Heart left ventricle (tissue), 16 donors: ENCODE measurements at places on chromosomes 2 and 18. TPM values are rescaled to one million over a fixed set of nuclear protein-coding genes. Genes with fewer than 3 reads are reported as not detected.

GRCh38 chr2:120700659-120701058 lies 35.0 kb upstream of the GLI2 start:
- no peaks in the 10 kb centered on the region for H3K4me1 ChIP-seq
- H3K27me3 ChIP-seq = peaks cover 10% of the 10 kb centered on the region
- no peak for DNase-seq

DNA sequence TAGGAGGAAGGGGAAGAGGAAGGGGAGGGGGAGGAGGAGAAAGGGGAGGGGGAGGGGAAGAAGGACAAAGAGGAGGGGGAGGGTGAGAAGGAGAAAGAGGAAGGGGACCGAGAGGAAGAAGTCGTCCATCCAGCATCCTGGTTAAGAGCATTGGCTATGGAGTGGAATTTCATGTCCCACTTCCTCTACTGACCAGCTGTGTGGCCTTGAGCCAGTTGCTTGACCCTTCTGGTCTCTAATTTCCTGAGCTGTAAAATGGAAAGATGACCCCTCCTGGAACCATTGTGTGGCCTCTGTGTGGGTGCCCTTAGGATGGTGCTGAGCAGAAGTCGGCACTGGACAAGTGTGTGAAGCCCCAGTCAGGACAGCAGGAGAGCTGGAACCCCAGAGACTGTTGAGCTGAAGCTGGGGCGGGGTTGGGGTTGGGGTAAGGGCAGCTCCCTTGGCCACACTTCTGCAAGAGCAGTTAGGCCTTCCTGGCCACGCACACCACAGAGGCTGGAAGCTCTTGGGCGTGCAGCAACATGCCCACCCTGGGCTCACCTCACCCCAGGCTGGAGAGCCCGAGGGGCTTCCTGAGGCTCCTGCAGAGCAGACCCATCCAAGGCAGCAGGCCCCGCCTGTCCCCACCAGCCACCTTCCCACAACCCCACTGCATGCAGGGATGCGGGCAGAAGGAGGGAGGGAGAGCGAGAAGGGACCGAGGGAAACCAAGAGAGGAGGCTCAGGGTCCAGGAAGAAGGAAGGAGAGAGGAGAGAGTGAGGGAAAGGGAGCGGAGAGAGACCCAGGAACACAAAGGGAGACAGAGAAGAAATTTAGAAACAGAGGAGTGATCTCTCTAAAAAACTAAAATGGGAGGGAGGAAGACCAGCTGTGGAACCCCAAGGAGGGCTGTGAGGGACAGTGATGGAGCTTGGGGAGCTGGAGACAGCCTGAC lies 16.2 kb downstream of the ADRA2B start:
- no peaks in the 10 kb centered on the region for H3K27me3 ChIP-seq
- no peaks in the 10 kb centered on the region for H3K36me3 ChIP-seq
- peak; percentile 21 for DNase-seq

- no peaks in the 10 kb centered on the region for H3K4me1 ChIP-seq
- H3K36me3 ChIP-seq = no peaks in the 10 kb centered on the region
- no peak overlapping the region for H3K27ac ChIP-seq
- H3K4me3 ChIP-seq = no peak overlapping the region
Measured at GRCh38 chr18:27728659-27729058, 448.3 kb downstream of the CDH2 start.

Gene PPP1R1C
- polyA plus RNA-seq = 2.9 TPM

GRCh38 chr18:45201489-45201888 lies 413.8 kb upstream of the SLC14A2 start:
- no peaks in the 10 kb centered on the region for H3K36me3 ChIP-seq
- no peak overlapping the region for H3K27ac ChIP-seq
- no peaks in the 10 kb centered on the region for H3K4me1 ChIP-seq
- no peaks in the 10 kb centered on the region for H3K27me3 ChIP-seq

Gene SGPP2
- polyA plus RNA-seq = 13.6 TPM

- no peaks in the 10 kb centered on the region for H3K36me3 ChIP-seq
- H3K4me1 ChIP-seq = peaks cover 13% of the 10 kb centered on the region
- H3K27ac ChIP-seq = no peak overlapping the region
Measured at GRCh38 chr2:182349268-182349667, 77.6 kb downstream of the PDE1A start.

- H3K4me1 ChIP-seq = peaks cover 96% of the 10 kb centered on the region
- H3K4me3 ChIP-seq = no peak overlapping the region
- no peaks in the 10 kb centered on the region for H3K36me3 ChIP-seq
- H3K27me3 ChIP-seq = no peaks in the 10 kb centered on the region
Measured at GRCh38 chr2:223937535-223937934, 7.6 kb downstream of the WDFY1 start.

DNA sequence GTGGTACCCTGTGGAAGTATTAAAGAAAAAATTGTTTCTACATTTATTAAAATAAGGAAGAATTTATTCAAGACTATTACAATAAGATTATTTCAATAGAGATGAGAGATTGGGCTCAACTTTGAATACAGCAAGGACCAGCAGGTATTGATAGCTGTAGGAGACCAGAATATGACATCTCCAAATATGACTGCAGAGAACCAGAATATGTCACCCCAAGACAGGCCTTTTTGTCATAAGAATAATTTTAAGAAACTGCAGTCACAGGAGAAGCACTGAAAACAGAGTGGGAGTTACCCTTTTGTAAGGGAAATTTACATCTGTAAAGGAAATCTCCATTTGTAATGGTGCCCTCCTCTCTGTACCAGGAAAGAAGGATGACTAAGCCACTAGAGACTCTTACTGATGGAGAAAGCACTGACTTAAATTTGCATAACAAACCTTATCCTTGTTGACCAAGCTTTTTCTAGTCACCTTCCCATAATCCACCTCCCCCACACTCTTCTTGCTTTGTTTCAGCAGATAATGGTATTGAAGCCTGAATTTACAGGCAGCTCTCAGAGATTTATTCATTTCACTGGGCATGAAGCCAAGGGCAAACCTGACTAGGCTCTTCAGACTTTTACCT lies 145.1 kb upstream of the RMP24 start:
- no peak overlapping the region for H3K27ac ChIP-seq
- no peak for DNase-seq
- H3K4me1 ChIP-seq = no peaks in the 10 kb centered on the region
- no peak overlapping the region for H3K4me3 ChIP-seq
- H3K27me3 ChIP-seq = no peaks in the 10 kb centered on the region

- no peak overlapping the region for H3K27ac ChIP-seq
- H3K4me1 ChIP-seq = peaks cover 9% of the 10 kb centered on the region
- DNase-seq = no peak
- H3K36me3 ChIP-seq = peaks cover 84% of the 10 kb centered on the region
- H3K4me3 ChIP-seq = no peak overlapping the region
Measured at GRCh38 chr18:55262021-55262560, 302.8 kb upstream of the CCDC68 start.

- H3K36me3 ChIP-seq = no peaks in the 10 kb centered on the region
- no peaks in the 10 kb centered on the region for H3K4me1 ChIP-seq
- no peak overlapping the region for H3K4me3 ChIP-seq
- no peaks in the 10 kb centered on the region for H3K27me3 ChIP-seq
- H3K27ac ChIP-seq = no peak overlapping the region
Measured at GRCh38 chr2:198238429-198238828, 434.0 kb downstream of the PLCL1 start.

GRCh38 chr2:116416731-116417377 lies 1397.6 kb upstream of the DDX18 start:
- H3K27me3 ChIP-seq = no peaks in the 10 kb centered on the region
- H3K4me1 ChIP-seq = no peaks in the 10 kb centered on the region
- no peaks in the 10 kb centered on the region for H3K36me3 ChIP-seq
- DNase-seq = no peak
- H3K4me3 ChIP-seq = no peak overlapping the region
- H3K27ac ChIP-seq = no peak overlapping the region

Gene TRIM54
- polyA plus RNA-seq = 324 TPM

- H3K27me3 ChIP-seq = no peaks in the 10 kb centered on the region
- H3K4me1 ChIP-seq = no peaks in the 10 kb centered on the region
- H3K36me3 ChIP-seq = no peaks in the 10 kb centered on the region
- H3K27ac ChIP-seq = no peak overlapping the region
- no peak for DNase-seq
- no peak overlapping the region for H3K4me3 ChIP-seq
Measured at GRCh38 chr2:236529606-236530005, 40.0 kb upstream of the ACKR3 start.

DNA sequence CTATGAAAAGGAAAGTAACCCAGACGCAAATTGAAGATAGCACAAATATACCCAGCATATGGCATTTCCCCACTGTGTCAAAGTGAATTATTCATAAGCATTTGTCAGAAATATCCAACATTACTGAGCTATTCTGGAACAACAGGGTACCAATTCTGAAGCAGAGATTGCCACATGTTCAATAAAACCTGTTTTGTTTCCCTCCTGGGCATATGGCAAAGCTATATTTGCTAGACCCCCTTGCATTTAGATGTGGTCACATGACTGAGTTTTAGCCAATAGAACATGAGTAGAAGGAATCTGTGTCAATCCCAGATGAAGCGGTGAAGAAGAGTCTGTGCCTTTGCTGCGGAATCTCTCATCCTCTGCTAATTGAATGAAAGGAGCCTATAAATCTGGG lies 296.4 kb upstream of the DLGAP1 start:
- no peak overlapping the region for H3K27ac ChIP-seq
- H3K36me3 ChIP-seq = no peaks in the 10 kb centered on the region
- no peaks in the 10 kb centered on the region for H3K4me1 ChIP-seq
- no peaks in the 10 kb centered on the region for H3K27me3 ChIP-seq
- DNase-seq = no peak
- H3K4me3 ChIP-seq = no peak overlapping the region

DNA sequence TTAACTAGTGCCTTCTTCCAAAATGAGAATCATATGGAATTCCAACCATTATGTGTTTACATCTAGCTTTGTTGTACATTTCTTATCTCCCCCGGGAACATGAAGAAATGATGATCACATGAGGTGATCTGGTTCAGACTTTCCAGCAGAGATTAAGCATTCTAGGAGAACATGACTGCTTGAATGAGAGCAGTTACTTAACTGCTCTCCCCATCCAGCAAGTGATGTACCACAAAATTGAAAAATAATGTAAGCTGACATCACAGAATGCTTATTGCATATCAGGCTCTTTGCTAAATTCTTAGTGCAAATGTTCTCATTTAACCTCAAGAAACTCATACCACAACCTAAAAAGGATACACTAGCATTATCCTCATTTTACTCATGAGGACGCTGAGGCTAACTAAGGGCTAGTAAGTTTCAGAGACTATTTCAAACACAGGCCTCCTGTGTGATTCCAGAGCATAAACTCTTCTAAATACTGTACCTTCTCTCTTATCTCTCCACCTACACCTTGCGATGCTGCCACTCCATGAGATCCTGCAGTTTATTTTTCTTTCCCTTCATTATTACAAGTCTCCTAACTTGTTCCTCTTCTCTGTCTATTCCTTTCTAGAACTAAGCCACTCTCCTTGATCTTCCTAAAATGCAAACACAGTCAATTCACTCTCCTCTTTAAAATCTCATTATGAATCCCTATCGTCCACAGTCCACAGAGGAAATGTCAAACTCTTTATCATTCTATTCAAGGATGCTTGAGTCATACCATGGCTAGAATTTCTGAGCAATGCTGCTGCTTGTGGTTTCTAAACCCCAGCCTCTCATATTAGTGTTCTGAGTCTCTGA lies 1224.8 kb upstream of the ZEB2 start:
- H3K27ac ChIP-seq = peak overlapping the region; percentile 0
- H3K27me3 ChIP-seq = no peaks in the 10 kb centered on the region
- no peaks in the 10 kb centered on the region for H3K36me3 ChIP-seq
- H3K4me3 ChIP-seq = no peak overlapping the region
- H3K4me1 ChIP-seq = no peaks in the 10 kb centered on the region

DNA sequence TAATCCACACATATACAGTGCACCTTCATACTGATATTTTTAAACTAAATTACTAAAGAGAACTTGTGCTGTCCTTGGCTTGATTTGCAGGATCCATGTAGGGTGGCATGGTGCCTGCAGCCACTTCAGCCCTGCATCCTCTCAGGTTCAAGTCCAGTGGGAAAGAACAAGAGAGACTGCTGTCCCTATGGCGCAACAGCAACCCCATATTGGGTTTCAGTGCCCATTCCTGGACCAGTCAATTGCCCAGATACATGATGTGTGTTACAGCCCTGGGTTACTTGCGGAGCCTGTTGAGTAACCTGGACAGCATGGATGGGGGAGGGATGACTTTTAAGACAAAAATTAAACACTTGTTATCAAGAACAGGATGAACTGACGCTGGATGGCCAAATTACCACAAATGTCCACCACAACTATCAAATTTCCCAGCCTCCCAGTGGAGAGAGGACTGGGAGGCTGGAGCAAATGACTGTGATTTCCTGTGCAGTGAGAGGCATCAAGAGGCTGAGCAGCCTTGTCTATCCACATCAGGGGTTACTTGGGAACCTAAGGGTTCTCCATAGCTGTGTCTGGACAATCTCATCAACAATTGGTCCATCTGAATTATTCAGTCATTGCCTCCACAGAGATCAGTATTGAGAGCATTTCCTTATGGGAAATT lies 162.0 kb downstream of the CAPN13 start:
- peaks cover 20% of the 10 kb centered on the region for H3K36me3 ChIP-seq
- no peak overlapping the region for H3K4me3 ChIP-seq
- no peak for DNase-seq
- H3K27me3 ChIP-seq = no peaks in the 10 kb centered on the region
- no peaks in the 10 kb centered on the region for H3K4me1 ChIP-seq

DNA sequence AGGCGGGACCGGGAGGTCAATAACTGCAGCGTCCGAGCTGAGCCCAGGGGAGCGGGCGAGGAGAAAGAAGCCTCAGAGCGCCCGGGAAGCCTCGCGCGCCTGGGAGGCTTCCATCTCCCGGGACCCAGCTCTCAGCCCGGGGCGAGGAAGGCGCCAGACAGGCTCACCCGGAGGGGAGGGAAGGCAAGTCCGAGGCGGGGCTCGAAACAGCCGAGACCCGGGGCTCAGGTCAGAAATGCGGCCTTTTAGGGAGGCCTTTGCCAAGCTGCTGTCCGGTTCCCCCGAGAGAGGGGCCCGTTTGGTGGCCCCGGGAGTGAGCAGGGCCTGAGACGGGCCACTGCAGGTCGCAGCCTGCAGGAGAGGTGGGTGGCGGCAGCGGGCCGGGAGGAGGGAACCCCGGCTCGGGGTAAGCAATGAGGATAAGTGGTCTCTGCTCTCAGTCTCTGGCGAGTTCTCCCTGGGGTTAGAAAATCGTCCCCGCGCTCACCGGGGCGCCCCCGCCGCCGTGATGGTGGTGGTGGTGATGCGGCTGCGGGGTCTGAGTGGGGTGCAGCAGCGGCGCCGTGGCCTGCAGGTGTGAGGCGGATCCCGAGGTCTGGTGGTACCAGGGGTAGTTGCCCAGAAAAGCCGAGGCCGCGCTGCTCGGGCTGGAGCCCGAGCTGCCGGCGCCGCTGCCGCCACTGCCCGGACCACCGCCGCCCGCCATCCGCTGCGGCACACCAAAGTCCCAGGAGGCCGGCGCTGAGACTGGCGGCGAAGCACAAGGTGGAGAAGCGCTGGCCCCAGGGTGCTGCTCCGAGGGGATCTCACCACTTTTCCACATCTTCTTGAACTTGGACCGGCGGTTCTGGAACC lies 2.4 kb downstream of the DLX2 start:
- H3K36me3 ChIP-seq = no peaks in the 10 kb centered on the region
- DNase-seq = no peak
- H3K4me3 ChIP-seq = no peak overlapping the region
- peaks cover 100% of the 10 kb centered on the region for H3K27me3 ChIP-seq
- H3K4me1 ChIP-seq = peaks cover 6% of the 10 kb centered on the region

- H3K27me3 ChIP-seq = no peaks in the 10 kb centered on the region
- no peak overlapping the region for H3K4me3 ChIP-seq
- H3K36me3 ChIP-seq = peaks cover 35% of the 10 kb centered on the region
- H3K4me1 ChIP-seq = no peaks in the 10 kb centered on the region
- no peak overlapping the region for H3K27ac ChIP-seq
- DNase-seq = no peak
Measured at GRCh38 chr2:148764815-148765214, 110.2 kb upstream of the KIF5C start.
